Uterus (tissue), 4 donors: ENCODE measurements at places on chromosomes 6 and 20. TPM values are rescaled to one million over a fixed set of nuclear protein-coding genes. Genes with fewer than 3 reads are reported as not detected.

- H3K27me3 ChIP-seq, result no peaks in the 10 kb centered on the region
- H3K4me3 ChIP-seq, result no peak overlapping the region
Observed at GRCh38 chr20:59016795-59017492, 2.3 kb upstream of the TUBB1 start.

DNA sequence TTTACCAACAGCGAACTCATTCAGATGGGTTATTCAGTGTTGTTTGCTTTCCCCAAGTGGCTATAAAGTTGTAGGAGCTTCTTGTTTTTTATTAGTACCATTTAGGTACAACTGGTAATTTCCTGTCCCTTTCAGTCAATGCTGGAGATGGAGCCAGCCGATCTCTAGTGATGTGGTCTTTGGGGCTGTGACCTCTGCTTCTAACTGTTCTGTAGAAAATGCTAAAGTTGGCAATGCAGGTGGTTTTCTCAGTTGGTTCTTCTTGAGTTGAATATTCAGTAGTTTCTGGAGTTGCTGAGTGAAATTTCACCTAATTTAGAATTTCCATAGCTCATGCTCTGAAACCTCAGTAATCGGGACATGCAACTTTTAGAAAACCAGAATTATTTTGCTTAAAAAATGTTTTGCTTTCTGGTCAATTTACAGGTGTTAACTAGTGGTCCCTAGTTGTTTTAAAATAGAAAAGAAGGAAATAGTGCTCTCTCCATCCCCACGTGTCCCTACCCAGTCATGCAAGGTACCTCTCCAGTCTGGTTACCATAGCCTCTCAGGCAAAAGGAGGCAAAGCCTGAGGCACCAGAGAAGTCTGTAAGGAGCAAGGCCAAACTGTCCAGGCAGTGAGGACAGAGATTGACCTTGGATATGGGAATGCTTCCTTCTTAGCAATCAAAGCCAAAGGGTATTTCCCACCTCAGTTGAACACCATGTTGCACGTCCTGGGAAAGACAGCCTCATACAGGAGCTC lies 27.3 kb upstream of the GABRR1 start:
- H3K36me3 ChIP-seq, result no peaks in the 10 kb centered on the region
- H3K27me3 ChIP-seq, result no peaks in the 10 kb centered on the region
- DNase-seq, result no peak
- H3K4me1 ChIP-seq, result no peaks in the 10 kb centered on the region

Gene KIAA1586
- 31.1 TPM for total RNA-seq

- no peak overlapping the region for H3K27ac ChIP-seq
- no peaks in the 10 kb centered on the region for H3K36me3 ChIP-seq
- H3K4me3 ChIP-seq, result no peak overlapping the region
- H3K4me1 ChIP-seq, result no peaks in the 10 kb centered on the region
- no peaks in the 10 kb centered on the region for H3K27me3 ChIP-seq
Observed at GRCh38 chr6:133314947-133315346, 73.8 kb downstream of the EYA4 start.

DNA sequence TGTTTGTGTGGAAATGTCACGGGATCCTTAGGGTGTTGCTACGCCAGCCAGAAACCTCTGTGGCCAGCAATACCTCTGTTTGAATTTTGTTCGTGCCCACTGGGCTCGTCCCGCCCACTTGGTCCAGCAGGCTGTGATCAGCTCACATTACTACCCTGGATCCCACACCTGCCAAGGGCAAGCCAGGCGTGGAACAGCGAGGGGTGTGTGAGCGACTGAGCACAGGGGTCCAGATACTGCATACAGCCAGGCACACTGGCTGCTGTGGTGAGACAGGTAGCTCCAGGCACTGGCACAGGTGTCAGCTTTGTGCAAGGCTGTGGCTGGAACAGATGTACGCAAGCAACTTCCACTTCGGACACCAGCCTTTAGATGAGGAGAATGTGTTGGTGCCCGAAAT lies 718.9 kb downstream of the EPHA7 start:
- H3K27ac ChIP-seq, result no peak overlapping the region
- H3K27me3 ChIP-seq, result no peaks in the 10 kb centered on the region
- no peaks in the 10 kb centered on the region for H3K36me3 ChIP-seq
- H3K4me1 ChIP-seq, result no peaks in the 10 kb centered on the region

DNA sequence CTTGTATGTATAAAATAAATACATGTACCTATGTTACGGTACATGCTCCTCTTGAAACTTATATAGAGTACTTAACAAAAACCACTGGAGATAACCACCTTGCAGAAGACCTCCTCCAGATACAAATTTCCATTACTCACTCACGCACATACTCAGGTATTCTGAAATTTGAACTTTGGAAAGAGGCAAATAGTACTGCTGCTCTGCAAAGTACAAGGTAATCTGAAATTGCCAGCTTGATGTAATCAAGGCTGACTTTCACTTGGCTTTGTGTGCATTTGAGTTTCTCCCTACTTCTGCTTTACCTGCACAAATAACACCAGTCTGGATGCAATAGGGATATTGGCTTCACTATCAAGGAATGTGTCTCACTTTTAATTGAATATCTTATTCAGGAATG lies 123.6 kb downstream of the FOXA2 start:
- no peak overlapping the region for H3K4me3 ChIP-seq
- no peak overlapping the region for H3K27ac ChIP-seq
- no peak for DNase-seq

GRCh38 chr20:5863040-5863833 lies 87.1 kb downstream of the TRMT6 start:
- H3K27ac ChIP-seq, result no peak overlapping the region
- H3K4me3 ChIP-seq, result no peak overlapping the region
- no peaks in the 10 kb centered on the region for H3K27me3 ChIP-seq
- peak; percentile 41 for DNase-seq

GRCh38 chr6:148817689-148818088 lies 70.9 kb downstream of the UST start:
- no peaks in the 10 kb centered on the region for H3K36me3 ChIP-seq
- H3K4me3 ChIP-seq, result no peak overlapping the region
- no peaks in the 10 kb centered on the region for H3K27me3 ChIP-seq
- H3K27ac ChIP-seq, result no peak overlapping the region

Gene BEND6
- total RNA-seq, result 10.2 TPM

Gene GPR6
- total RNA-seq, result not detected

Gene CNR1
- 11.0 TPM for total RNA-seq

GRCh38 chr6:2296781-2297180 lies 51.4 kb upstream of the GMDS start:
- H3K4me3 ChIP-seq, result no peak overlapping the region
- no peaks in the 10 kb centered on the region for H3K27me3 ChIP-seq
- no peaks in the 10 kb centered on the region for H3K36me3 ChIP-seq
- no peak overlapping the region for H3K27ac ChIP-seq
- DNase-seq, result no peak

Gene WFDC9
- total RNA-seq, result not detected

Gene HLA-DRB5
- total RNA-seq, result 107 TPM

Gene CLIC5
- total RNA-seq, result 1.5 TPM

Gene IDH3B
- 81.5 TPM for total RNA-seq

DNA sequence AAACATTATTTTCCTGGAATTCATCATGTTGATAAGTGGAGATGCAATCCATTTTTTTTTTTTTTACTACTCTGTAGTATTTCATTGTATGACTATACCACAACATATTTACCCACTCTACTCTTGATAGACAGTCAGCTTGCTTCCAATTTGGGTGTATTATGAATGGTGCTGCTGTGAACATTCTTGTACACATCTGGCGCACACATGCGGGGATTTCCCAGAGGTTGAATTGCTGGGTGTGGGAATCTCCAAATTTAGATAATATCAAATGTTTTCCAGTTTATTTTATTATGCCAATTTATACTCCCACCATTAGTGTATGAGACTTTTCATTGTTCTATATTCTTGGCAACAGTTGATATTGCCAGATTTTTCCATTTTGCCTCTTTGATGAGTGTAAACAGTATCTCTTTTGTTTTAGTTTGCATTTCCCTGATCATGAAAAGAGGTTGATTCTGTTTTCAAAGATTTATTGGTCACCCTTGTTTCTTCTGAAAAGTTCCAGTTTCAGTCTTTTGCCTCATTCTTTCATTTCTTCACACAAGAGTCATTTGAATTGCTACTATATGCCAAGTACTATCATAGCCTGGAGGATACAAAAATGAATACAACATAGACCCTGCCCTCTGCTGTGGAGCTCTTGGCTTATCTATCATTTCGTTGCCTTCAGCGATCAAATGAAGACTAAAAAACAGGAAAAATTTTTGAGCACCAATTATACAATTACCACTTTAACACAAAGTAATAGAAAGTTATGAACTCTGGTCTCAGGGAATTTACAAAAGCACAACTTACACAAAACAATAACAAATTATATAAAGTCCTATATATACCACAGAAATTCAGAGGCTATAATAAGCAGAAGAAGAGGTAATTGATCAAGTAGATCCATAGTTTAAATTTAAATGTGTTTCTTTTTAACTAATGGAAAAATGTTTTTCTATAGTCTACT lies 17.1 kb upstream of the NCOA7 start:
- no peaks in the 10 kb centered on the region for H3K27me3 ChIP-seq
- H3K4me3 ChIP-seq, result no peak overlapping the region
- no peak overlapping the region for H3K27ac ChIP-seq
- no peak for DNase-seq

Gene RNF217
- 22.9 TPM for total RNA-seq

- H3K4me3 ChIP-seq, result no peak overlapping the region
- H3K4me1 ChIP-seq, result no peaks in the 10 kb centered on the region
- H3K27ac ChIP-seq, result no peak overlapping the region
Observed at GRCh38 chr6:143726015-143726647, 48.4 kb downstream of the PHACTR2 start.

Gene KIF25
- total RNA-seq, result not detected

GRCh38 chr6:168152980-168153379 lies 74.0 kb upstream of the FRMD1 start:
- DNase-seq, result no peak
- no peak overlapping the region for H3K4me3 ChIP-seq
- H3K27me3 ChIP-seq, result no peaks in the 10 kb centered on the region
- no peaks in the 10 kb centered on the region for H3K36me3 ChIP-seq

- H3K27me3 ChIP-seq, result no peaks in the 10 kb centered on the region
- peak overlapping the region; percentile 86 for H3K4me3 ChIP-seq
- H3K27ac ChIP-seq, result peak overlapping the region; percentile 88
- H3K4me1 ChIP-seq, result peaks cover 22% of the 10 kb centered on the region
Observed at GRCh38 chr6:30884521-30885480, 482 bp downstream of the DDR1 start.

- no peak for DNase-seq
- no peaks in the 10 kb centered on the region for H3K4me1 ChIP-seq
Observed at GRCh38 chr6:47371870-47372255, 62.2 kb upstream of the TNFRSF21 start.

Gene CLPSL1
- total RNA-seq, result not detected

Gene TPX2
- total RNA-seq, result not detected

DNA sequence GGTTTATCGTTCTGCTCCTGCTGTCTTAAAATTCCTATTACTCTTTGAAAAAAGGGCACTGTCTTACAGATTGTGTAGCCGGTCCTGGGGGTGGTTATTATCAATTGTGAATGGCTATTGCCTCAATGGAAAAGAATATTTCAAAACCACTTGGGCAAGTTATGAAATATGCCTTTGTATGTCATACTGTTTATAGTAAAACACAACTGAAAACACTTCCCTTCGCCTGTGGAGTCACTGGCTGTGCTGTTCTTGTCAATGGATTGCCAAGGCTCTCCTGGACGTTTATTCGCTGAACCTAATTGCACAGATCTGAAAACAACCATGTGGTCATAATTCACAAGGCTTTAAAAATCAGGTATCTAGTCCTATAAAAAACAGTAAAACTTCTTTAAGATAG lies 47.8 kb upstream of the TAGAP start:
- H3K4me1 ChIP-seq, result no peaks in the 10 kb centered on the region
- H3K36me3 ChIP-seq, result no peaks in the 10 kb centered on the region
- no peak overlapping the region for H3K27ac ChIP-seq
- H3K27me3 ChIP-seq, result no peaks in the 10 kb centered on the region
- H3K4me3 ChIP-seq, result no peak overlapping the region

Gene SPATA2
- 2.4 TPM for total RNA-seq

DNA sequence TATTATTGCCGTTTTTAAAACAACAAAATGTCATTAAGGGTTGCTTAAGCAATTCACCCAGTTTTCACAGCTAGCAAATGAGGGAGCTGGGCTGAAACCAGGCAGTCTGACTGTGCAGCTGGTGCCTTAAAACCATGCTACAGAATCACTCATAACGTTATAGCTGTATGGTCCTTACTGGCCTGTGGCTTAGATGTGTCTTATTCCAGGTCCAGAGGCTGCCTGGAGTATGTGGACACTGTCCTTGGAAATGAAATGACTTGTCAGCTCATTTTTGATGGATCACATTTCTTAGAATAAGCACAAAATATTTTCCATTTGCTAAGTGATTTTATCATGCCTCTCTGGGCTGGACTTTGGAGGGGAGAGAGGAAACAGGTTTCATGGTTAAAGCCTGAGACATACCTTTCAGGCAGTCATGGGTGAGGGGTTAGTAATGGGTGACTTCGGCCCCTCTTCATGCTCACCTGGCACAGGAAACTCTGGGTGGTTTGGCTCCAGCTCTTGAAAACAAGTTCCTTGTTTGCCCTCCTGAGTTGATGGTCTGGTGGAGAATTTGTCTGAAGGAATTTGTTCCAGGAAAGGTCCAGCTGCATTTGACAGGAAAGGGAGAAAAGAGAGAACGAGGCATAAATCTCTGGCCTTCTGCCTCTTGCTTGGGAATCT lies 823.2 kb downstream of the DHX35 start:
- no peak overlapping the region for H3K27ac ChIP-seq
- DNase-seq, result no peak
- H3K36me3 ChIP-seq, result no peaks in the 10 kb centered on the region

- H3K27me3 ChIP-seq, result no peaks in the 10 kb centered on the region
- no peaks in the 10 kb centered on the region for H3K4me1 ChIP-seq
- H3K27ac ChIP-seq, result no peak overlapping the region
- no peaks in the 10 kb centered on the region for H3K36me3 ChIP-seq
Observed at GRCh38 chr6:110735666-110736065, 79.6 kb downstream of the CDK19 start.

- no peak overlapping the region for H3K4me3 ChIP-seq
- H3K27me3 ChIP-seq, result no peaks in the 10 kb centered on the region
- DNase-seq, result no peak
- H3K4me1 ChIP-seq, result no peaks in the 10 kb centered on the region
- H3K27ac ChIP-seq, result peak overlapping the region; percentile 39
- no peaks in the 10 kb centered on the region for H3K36me3 ChIP-seq
Observed at GRCh38 chr20:889932-890463, 26.1 kb downstream of the ANGPT4 start.

GRCh38 chr6:139311831-139312230 lies 20.0 kb upstream of the TXLNB start:
- H3K4me1 ChIP-seq, result no peaks in the 10 kb centered on the region
- no peak overlapping the region for H3K27ac ChIP-seq
- H3K36me3 ChIP-seq, result no peaks in the 10 kb centered on the region

Gene HACE1
- total RNA-seq, result 15.9 TPM

- H3K27ac ChIP-seq, result no peak overlapping the region
- H3K36me3 ChIP-seq, result no peaks in the 10 kb centered on the region
- no peak overlapping the region for H3K4me3 ChIP-seq
- no peaks in the 10 kb centered on the region for H3K27me3 ChIP-seq
Observed at GRCh38 chr6:49416195-49416594, 46.9 kb downstream of the MMUT start.
